ENCODE measurements at places on chromosomes 3 and 15.

GRCh38 chr15:73957276-73957675 lies 31.0 kb downstream of the LOXL1 start:
- no peak for DNase-seq

DNA sequence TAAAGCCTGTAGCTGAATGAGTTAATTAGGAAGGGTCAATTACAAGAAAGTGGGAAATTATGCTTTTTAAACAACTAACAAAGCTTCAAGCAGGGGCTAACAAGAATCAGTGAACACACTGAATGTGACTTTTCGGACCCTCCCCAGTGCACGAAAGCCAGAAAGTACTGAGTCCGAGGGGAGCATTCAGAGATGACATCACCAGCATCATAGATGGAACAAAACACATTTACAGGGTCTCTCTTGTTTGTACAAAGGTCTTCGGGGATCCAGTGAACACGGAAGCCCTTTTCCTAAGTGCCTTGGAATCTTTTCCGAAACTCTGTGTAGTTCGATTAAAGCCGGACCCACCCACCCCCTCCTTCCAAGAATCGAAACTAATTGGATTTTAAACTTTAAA lies 829 bp downstream of the DCP1A start:
- DNase-seq, result no peak

DNA sequence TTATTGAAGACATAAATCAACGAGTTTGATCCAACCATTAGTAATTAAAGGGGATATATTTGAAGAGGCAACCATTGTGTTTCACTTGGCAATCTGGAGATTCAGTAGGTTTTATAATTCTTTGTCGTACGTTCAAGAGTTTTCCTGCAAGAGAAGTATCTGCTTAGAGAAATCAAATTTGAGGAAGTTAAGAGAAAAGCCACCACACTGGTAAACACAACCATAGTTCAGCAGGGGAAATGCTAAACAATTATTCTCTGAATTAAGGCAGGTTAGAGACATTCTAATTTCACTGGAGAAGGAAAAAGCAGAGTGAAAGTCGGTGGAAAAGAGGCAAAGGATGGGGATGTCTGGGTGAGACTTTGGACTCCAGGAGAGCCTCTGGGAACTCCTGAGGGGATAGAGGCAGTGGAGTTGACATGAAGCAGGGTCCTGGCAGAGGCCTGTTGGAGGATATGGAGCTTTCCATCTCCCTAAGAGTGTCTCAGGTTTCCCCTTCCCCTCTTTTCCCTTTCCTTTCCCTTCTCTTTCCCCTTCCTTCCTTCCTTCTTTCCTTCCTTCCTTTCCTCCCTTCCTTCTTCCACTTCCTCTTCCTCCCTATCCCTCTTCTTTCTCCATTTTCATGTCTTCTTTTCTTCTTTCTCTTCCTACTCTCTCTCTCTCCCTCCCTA lies 26.5 kb downstream of the SPINK8 start:
- DNase-seq, result no peak

DNA sequence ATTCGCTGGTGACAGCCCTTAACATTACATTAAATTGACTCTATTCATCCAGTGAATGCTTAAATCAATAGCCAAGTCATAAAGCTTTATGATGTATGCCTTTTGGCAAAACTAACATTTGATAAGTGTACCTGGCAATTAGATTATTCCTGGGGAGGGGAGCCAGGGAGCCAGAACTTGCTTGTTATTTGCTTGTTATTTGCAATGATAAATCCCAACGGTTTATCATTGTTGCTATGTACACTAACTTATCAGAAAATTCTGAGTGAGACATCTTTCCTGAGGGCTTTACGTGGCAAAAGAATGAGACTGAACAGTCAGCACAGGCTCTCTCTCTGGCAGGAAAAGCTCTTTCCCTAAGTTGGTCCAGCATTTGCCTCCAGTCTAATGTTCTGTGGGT lies 35.8 kb upstream of the FBN1 start:
- peak; percentile 7 for DNase-seq

DNA sequence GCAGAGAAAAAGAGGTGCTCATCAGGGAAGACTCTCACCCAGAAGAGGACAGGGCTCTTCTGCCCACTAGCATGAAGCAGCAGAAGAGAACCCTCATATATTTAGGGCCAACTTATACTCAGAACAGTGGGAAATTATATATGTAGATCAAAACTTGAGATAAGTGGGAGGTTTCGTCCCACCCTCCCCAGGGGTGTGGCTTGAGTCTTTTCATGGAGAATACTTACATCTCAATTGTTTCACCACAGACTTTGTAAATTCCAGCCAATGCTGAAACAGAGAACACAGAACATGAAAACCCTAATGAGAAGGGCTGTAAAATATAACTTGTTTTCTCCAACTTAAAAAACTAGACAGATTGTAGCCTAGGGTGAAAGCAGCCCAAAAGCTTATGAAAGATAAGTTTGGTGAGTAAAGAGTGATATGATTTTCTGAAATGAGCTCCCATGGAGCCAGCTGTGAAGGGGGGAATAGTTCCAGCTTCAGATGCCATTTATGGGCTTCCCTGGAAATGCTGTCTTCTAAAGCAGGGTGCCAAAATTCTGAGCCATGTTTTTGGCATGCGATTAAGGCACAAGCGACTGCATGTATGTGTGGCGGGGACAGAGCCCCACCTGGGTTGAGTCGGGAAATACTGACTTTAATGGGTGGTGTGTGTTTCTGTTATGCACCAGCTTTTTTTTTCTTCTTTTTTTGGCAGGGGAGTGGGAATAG lies 92.9 kb downstream of the WDR76 start:
- no peak for DNase-seq

Measured in COR-L47 (cell line).